ENCODE measurements at places on chromosomes 1 and 21.

GRCh38 chr1:39177706-39178105 lies 26.8 kb upstream of the MACF1 start:
- no peak for DNase-seq

DNA sequence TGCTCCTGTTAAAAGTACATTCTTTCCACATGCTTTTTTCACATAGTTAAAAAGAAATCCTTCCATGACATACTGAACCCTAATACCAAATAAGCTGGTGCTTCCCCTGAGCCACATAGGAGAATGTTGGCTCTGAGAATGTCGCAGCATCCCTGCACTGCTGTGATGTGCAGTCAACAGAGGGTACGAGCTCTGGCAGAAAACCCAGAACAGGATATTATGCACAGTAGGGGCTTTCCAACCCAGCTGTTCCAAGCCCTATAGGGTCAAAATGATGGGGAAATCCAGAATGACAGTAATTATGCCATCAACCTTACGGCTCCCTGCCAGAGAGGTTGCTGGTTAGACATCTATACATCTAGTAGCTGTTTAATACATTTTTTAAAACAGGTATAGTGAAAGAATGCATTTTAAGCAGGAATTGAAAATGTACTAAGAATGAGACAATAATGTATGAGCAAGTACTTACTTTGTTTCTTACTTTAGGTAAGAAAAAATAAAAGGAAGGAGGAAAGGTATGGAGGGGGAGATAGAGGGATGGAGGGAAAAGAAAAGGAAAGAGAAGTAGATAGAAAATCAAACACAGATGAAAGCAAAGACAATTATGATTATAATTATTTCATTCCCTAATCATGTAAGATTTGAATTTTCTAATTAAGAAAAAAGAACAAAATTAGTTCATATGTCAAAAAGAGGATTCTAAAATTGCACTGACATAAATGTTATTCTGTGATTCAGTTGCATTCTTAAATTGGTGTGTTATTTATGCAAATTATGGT lies 126.0 kb downstream of the NR5A2 start:
- no peak for DNase-seq

DNA sequence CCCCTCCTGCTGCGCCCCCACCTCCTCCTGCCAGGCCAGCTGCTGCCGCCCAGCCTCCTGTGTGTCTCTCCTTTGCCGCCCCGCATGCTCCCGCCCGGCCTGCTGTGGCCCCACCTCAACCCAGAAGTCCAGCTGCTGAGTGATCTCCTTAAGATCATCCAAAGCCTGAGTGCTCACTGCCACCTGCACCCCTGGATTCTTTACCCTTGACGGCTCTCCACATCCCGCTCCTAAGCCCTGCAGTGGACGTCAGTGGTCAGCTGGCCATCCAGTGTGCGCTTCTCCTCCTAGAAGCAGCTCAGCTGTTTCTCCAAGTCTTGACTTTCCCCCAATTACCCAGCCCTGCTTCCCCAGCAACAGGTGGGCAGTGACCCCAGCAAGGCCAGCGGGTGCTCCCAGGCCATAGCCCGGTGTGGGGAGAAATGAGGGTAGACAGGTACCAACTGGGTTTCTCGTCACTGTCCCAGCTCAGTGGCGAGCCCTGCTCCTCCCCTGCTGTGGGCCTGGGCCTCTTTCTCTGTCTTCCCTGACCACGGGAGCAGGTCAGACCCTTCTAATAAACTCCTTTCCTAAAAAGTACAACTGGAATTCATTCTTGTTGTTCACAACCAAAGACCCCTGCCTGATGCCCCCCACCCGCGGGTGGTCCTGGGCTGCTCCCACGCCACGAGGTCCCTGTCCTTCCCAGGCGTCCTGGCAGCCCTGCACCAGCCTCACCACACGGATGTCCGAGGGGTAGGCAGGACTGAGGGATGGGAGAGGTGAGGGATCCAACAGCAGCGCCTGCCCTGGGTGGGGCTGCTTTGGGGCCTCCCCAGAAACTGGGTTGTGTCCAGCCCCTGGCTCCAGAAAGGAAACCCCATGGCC lies 1.4 kb downstream of the KRTAP10-7 start:
- DNase-seq = no peak

GRCh38 chr1:119987112-119987511 lies 82.3 kb downstream of the NOTCH2 start:
- no peak for DNase-seq

DNA sequence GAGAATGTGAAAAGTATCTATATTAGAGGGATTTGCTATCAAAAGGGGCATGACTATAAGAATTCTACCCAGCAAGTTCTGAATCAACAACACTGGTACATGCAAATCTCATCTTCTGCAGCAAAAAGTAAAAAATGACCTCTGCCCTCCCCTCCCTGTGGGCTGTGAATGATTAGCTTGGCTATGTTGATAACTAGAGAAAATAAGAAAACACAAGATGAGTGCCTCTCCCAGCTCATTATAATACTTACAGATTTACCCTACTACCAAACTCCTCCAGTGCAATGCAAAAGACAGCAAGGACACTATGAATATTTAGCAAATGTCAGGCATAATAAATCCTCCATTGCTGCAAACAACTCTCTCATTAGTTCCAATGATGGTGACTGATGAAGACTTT lies 102.4 kb downstream of the SLC45A1 start:
- no peak for DNase-seq

GRCh38 chr1:2460996-2461751 lies 14.9 kb upstream of the PLCH2 start:
- DNase-seq = no peak

DNA sequence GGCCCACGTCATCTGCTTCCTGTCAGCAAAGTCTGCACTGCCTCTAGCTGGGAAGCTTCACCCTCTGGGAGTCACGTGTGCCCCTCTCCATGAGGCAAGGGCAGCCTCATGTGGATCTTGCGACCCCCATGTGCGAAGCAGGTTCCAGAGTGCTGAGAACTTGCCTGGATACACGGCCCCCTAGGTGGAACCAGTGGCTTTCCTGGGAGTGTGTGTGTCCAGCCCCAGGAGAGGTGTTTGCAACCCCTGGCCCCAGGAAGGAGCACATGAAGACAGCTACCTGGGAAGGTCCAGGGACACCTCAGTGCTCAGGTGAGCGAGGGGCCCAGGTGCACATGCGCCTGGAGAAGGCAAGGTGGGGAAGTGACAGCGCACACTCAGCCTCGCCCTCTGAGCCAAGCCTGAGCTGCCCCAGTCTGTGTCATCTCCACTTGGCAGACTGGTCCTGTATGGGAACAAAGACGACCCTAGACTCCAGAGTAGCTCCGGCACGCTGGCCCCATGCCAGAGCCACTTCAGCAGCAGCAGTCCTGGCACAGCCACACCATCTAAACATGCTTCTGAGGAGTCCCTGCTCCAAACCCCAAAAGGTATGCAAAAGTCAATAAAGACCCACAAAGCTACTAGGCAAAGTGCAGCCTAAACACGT lies 8.9 kb downstream of the LSS start:
- DNase-seq = no peak

DNA sequence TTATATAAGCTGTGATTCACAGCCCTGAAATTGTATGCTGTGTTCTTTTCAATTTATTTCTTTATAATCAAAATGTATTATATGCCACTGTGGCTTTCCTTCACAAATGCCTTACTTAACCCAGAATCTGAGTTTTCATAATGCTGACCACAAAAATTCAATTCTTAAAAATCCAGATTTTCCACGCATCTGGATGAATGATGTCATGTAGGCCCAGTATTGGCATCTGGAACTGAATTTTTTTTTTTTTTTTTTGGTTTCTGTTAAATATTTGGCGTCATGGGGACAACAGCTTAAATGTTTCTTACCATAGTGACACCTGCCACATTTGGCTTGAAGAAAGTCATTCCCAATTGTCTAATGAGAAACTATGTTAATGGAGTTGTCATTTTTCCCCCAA lies 296.8 kb downstream of the TM2D1 start:
- DNase-seq = no peak

- no peak for DNase-seq
Measured at GRCh38 chr1:8910914-8911313, 32.4 kb upstream of the ENO1 start.

DNA sequence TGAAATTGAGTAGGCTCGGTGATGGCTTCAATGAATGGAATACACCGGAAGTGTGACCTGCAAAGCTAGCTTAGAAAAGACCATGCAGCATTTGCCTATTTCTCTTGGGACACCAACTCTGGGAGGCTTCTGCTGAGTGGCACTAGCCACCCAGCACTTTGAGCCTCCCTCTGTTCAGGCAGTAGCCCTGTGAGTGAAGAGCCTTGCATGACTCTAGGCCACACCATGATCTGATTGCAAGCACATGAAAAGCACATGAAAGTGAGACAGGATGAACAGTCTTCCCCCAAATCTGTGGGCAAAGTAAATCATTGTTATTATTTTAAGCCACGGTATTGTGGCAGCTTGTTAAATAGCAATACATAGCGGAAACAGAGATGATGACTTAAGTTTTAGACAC lies 2.8 kb downstream of the CD48 start:
- DNase-seq = no peak

GRCh38 chr1:44616284-44616990 lies 57.8 kb downstream of the TMEM53 start:
- DNase-seq = no peak

- no peak for DNase-seq
Measured at GRCh38 chr1:54107131-54107530, 45.7 kb downstream of the CDCP2 start.

DNA sequence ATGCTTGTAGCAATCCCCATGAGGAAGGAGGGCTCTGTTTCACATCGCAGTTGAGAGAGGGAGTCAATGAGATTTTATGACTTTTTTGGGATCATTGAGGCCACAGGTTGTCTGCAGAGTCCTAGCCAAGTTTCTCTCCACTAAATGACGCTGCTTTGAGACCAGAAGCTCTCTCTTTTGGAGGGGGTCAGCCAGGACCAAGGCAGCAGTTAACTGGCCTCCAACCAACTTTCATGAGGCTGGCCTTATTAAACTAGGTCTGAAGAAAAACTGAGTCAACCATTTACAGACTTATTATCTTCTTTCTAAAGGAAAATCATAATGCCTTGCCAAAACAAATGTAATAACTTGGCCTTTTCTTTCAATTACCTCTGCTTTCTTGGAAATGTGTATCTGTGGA lies 8.6 kb downstream of the WLS start:
- no peak for DNase-seq

- DNase-seq = peak; percentile 83
Measured at GRCh38 chr1:3504151-3504821, 49.8 kb downstream of the ARHGEF16 start.

DNA sequence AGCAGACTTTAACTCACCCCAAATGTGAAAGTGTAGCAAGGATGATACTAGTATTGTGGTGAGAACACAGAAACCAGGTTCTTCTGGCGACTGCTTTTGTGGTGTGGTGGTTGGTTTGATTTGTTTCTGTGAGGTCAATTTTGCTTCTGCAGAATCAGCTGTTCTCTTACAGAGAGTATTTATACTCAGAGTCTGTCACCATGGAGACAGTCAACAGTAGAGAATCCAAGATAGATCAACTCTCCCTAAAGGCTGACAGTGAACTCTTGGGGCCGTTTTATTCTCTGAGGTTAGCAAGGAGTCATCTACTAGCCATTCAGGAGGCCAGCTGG lies at the start of gene CFAP107:
Gene CFAP107 (plus strand): TSS at position 209 of the 332 bp plus-strand sequence. CDS start 231 bp downstream, outside the sequence.
- DNase-seq = no peak

GRCh38 chr1:76607717-76608116 lies 259.6 kb upstream of the ST6GALNAC5 start:
- DNase-seq = no peak

DNA sequence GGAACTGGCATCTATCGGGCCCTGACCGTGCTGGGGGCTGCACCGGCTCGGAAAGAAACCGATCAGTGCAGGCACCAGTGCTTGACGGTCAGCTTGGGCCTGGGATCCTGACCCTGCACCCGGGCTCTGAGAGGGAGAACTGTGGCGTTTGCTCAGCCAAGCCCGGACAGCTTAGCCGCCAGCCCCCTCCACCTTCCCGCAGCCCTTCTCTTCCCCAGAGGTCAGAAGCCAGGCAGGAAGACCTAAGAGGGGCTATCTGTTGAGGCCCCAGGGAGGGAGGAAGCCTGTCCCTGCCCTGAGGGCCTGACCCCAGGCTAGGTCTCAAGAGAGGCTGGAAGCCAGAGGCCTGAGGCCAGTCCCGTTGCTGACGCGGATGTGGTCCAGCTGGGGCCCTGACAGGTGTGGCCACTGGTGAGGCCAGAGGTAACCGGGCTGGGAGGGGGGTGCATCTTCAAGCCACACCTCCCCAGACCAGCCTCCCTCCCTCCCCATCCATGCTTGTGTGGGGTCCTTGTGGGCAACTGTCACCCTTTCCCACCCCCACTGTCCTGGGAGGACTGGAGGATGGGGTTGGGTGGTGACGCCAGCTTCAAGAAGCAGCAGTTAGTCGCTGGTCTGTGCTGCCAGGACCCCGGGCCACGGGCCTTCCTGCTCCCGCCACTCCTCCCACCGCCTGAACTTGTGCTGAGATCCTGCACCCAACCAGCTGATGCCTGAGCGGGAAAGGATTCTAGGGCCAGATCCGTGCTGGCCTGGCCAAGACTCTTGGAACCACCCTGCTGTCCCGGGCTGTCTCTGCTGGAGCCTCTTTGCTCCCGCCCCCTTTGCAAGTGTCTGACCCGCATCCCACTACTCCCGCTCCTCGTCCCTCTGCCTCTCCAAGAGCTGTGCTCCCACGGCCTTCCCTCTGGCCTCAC lies 2.6 kb upstream of the DVL1 start:
- DNase-seq = no peak

DNA sequence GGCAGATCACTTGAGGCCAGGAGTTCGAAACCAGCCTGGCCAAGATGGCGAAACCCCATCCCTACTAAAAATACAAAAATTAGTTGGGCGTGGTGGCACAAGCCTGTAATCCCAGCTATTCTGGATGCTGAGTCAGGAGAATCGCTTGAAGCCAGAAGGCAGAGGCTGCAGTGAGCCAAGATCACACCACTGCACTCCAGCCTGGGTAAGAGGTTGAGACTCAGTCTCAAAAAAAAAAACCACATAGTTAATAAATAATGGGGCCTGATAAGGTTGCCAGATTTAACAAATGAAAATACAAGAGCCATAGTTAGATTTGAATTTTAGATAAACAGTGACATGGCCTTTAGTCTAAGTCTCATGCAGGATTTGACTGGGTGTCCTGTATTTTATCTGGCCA lies 175.7 kb downstream of the ZZZ3 start:
- no peak for DNase-seq

GRCh38 chr21:27134516-27134915 lies 167.6 kb upstream of the ADAMTS5 start:
- DNase-seq = no peak

DNA sequence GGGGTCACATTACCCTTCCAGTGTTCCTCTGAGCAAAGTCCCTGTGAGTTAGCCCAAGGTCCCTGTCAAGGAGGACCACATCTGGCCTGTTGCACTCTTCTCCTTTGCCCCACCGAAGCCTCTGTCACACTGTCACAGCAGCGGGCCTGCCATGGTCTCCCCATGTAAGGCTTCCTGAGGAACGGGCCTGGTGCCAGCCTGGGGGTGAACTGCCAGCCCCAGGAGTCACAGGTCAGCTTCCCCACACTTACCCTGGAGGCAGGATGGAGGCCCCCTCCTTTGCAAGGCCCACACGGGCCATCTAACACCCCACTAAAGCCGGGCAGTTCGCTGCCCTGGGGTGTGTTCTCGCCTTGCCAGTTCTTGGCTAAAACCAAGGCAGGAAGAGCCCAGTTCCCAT lies 14.1 kb downstream of the TNFRSF1B start:
- DNase-seq = no peak

Data from COLO829 (cell line).